CD4-positive, alpha-beta T cell treated with Interleukin-4 for 4 hours (primary cell): ENCODE measurements at places on chromosomes 16 and 17.

DNA sequence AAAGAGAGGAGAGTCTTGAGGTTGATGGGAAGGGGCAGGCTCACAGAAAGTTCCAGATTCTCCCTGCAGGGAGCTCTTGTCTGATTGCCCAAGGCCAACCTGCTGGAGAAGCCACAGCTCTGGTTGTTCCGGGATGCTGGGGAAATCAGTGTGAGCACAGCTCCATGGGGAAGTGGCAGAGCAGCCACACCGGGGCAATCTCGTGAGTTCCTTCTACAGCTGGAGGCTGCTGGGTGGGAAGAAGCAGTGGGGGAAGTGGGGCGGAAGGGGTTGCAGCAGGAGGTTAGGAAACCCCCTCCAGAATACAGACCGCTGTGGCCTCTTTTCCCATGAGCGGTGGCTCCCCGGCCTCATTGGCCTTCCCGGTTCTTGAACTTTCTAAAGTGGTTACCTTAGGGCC lies 34.0 kb downstream of the KIAA0513 start:
- DNase-seq = no peak

- no peak for DNase-seq
These were observed 1.0 kb downstream of the TEPSIN start for GRCh38 chr17:81237591-81238489.

- DNase-seq = no peak
These were observed 38.0 kb upstream of the PHB1 start for GRCh38 chr17:49452661-49453060.

- no peak for DNase-seq
These were observed 6.2 kb upstream of the DUSP14 start for GRCh38 chr17:37483311-37484039.

DNA sequence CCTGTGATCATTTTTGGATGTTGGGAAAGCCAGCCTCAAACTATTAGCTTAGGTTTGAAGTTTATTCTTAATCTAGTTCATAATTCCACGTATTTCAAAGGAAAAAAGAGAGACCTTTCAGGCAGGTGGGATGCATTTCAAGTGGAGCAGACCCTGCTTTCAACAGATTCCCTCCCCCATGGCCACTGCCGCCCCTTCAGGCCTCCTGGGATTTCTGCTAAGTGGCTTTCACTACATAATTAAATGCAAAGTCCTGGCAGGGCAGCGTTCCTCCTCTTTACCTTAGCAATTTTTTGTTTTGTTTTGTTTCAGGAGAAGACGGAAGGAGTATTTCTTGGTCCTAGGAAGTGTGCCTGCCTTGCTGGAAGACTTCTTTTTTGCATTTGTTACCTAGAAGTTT lies 36.6 kb downstream of the MAF start:
- DNase-seq = no peak

- no peak for DNase-seq
These were observed 1755.9 kb downstream of the TP53TG3F start for GRCh38 chr16:35215287-35215686.
